ENCODE measurements at places on chromosomes 13 and 19.

GRCh38 chr19:1527650-1528309, 3.9 kb downstream of the PLK5 start:
- DNase-seq, result no peak

- peak; percentile 31 for DNase-seq
Observed at GRCh38 chr19:49272204-49272603, 52.8 kb downstream of the SLC6A16 start.

DNA sequence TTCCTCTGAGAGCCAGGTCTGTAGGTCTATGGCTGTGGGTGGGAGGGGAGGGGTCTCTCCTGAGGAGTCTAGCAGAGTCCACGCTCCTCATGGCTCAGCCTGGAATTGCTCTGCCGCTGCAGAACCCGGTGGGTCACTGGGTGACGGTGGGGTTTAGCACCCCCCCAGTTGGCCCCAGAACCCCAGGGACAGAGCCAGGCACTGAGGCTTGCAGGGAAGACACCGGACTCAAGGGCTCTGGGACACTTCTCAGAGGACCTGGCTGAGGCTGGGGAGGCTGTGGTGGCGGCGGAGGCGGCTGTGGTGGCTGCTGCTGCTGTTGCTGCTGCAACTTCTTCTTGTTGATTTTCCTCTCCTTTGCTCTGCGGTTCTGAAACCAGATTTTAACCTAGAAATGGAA, 6.1 kb downstream of the CDX2 start:
- DNase-seq, result no peak

DNA sequence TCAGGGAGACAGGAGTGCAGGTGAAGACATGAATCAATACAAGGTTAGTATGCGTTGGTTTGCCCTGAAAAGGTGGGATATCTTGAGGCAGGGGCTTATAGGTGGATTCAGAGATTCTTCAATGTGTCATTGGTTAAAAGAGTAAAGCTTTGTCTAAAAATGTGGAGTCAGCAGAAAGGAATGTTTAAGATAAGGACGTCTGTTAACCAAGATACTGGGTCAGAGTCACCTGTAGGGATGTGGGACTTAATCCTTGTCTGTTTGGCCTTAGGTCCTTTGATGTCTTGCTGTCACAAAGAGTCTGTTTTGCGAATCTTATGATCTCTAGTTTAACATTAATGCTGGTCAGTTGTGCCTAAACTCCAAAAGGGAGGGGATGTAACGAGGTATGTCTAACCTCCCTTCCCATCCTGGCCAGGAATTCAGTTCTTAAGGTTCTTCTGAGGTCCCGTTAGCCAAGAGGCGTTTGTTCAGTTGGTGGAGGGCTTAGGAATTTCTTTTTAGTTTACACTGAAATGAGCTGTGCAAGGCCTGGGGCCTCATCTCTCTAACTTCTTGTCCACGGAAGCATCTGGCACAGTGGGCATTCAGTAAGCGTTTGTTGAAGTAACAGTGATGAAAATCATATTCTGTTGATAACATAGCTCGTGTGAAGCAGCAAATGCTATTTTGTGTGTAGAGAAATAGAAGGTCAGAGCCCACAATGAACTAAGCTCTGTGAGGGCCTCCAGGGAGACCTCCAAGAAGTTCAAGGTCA, 96.2 kb upstream of the RNF113B start:
- no peak for DNase-seq

DNA sequence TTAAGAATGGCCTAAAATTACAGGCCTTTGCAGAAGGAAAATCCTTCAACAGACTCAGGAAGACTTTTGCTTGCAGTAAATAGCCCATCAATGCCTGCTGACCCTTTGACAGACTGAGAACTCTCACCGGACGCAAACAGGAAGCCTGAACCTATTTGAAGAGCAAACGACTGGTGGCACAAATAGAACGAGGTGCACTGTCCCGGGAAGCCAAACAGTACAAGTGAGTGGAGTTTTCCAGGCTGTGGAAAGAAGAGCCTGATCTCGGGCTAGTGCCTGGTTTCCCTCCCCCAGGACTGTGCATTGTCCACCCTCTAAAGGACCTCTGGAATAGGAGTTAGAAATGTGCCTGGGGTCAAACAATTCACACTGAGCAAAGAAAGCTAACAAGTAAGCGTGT, 165.5 kb downstream of the FGF14 start:
- no peak for DNase-seq

- DNase-seq, result peak; percentile 69
Observed at GRCh38 chr19:15091918-15092753, 10.1 kb downstream of the OR1I1 start.

DNA sequence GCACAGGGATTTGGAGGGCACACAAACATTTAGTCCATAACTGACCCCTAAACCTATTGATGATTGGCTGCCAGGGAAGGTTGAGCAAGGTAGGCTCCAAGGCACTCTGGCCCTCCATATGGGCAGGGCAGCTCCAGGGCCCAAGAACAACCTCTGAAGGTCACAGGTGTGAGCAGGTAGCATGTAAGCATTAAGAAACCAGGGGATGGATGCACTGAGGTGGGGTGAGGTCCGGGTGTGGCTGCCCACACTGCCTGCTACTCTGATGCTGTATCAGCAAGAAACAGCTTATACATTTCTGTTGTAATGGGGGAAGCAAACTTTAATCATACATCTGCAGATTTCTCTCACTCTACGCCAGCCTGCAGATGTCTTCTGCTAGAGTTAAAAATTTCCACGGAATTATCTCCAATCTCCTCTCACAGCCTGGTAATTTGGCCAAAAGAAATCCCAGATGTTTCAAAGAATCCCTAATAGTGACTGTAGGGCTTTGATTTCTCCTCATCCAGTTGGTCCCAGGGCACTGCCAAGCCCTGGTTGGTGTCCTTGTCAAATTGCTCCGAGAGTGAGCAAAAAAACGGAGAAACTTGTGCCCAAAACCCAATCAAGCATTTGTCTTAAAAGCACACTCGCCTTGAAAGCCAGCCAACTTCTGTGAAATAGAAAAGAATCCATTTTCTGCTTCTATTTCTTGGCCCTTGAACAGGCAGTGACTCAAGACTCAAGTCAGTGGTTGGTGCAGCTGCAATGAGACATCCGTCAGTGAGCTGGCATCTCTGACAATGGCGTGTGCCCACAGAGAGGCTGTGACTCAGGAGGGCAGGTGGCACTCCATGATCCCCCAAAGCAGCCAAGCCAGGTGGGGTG, 72.5 kb upstream of the MRI1 start:
- DNase-seq, result peak; percentile 66

DNA sequence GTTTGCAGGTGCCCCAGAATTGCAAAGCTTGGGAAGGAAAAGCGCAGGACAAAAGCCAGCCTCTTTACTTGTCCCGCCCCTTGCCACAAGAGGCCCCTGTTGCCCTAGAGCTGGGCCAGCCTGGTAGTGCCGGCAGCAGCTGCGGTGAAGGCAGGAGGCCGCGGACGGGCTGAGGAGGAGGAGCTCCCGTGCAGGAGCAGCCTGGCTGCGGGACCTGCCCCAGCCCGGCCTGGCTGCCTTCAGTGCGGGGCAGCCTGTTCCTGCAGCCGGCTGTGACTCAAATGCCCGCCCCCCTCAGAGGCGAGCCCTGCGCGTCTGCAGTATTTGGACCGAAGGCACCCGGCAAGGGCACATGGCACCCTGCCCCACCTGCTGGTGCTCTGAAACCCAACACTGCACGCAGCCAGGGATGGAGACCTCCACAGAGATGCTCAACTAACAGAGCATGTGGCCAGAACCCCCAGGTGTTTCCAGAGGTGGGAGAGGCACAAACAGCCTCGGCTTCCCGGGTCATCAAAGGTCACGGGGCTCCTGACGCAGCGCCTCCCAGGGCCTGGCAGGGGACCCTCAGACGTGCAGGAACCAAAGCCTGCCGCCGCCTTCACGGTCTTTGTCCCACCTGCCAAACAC, 29.7 kb downstream of the NAXD start:
- no peak for DNase-seq

GRCh38 chr19:35587321-35587720, 1.3 kb downstream of the PMIS2 start:
- DNase-seq, result peak; percentile 11

- no peak for DNase-seq
Observed at GRCh38 chr19:32172566-32173160, 172.7 kb upstream of the ZNF507 start.

DNA sequence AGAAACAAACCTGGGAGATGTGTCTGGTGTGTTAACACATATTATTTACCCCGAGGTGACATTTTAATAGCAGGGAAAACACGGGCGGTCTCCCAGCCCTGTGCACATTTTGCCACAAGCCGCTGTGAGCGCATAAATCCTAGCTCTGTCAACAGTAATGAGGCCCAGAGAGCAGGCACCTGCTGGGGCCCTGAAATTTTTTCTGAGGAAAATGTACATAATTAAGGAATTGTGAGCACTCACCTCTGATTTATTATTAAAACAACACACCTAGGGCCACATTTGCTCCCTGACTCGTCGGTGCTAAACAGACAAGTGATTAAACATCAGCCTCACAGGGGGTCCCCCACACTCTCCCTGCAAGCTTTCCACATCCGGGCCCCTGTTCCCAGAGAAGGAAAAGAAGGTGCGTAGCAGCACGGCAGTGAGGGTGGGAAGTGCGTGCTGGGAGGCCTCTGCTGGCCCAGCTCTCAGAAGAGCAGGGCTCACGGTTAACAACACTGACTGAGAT, 616.3 kb downstream of the UQCRFS1 start:
- no peak for DNase-seq

- no peak for DNase-seq
Observed at GRCh38 chr13:106595625-106596024, 27.7 kb upstream of the ARGLU1 start.

Data from astrocyte of the cerebellum (primary cell).